ENCODE measurements at places on chromosomes 16 and 17.

DNA sequence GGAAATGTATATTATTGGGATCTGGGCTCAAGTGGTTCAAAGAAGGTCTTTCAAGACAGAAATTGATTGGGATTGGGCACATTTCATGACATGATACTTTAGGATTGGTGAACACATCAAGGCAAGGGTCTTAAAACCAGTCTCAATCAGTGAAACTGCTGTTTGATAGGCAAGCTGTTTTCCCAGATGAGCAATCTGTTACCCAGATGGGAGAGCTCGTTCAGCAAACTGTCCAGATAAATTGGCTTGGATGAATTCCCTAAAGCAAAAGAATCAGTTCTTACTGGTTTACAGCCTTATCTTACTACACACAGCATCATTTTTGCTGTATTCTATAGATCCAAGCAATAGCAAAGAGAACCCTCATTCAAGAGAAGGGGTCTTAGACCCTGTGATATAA, 31.0 kb upstream of the CNEP1R1 start:
- DNase-seq, result no peak

DNA sequence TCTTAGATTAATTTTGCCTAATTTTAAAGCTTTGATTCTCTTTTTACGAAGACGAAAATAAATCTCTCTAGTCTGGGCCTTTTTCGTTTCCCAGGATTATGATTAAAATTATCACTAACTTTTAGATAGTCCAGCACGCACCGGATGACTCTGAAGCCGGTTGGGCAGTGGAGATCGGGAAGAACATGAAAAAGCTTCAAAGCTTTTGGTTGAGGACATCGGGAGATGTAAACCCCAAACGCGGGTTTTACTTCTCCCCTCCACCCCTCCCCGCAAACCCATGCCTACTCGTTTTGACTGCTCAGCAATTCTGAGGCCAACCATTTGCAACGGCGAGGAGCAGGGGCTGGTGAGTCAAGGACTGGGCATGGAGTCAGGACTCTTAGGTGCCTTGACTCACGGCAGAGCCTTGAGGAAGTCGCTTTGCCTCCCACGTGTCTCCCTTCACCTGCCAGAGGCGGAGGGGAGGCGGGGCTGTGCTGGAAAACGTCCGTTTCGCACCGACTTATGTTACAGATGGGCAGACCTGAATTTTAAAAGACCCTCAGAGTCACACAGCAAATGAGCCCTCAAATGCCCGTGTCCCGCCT, 989 bp upstream of the DUSP14 start:
- peak; percentile 64 for DNase-seq

DNA sequence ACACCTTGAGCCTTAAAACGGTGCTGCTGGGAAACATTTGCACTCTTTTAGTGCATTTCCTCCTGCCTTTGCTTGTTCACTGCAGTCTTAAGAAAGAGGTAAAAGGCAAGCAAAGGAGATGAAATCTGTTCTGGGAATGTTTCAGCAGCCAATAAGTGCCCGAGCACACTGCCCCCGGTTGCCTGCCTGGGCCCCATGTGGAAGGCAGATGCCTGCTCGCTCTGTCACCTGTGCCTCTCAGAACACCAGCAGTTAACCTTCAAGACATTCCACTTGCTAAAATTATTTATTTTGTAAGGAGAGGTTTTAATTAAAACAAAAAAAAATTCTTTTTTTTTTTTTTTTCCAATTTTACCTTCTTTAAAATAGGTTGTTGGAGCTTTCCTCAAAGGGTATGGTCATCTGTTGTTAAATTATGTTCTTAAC, 4.4 kb downstream of the SOX9 start:
- DNase-seq, result no peak

DNA sequence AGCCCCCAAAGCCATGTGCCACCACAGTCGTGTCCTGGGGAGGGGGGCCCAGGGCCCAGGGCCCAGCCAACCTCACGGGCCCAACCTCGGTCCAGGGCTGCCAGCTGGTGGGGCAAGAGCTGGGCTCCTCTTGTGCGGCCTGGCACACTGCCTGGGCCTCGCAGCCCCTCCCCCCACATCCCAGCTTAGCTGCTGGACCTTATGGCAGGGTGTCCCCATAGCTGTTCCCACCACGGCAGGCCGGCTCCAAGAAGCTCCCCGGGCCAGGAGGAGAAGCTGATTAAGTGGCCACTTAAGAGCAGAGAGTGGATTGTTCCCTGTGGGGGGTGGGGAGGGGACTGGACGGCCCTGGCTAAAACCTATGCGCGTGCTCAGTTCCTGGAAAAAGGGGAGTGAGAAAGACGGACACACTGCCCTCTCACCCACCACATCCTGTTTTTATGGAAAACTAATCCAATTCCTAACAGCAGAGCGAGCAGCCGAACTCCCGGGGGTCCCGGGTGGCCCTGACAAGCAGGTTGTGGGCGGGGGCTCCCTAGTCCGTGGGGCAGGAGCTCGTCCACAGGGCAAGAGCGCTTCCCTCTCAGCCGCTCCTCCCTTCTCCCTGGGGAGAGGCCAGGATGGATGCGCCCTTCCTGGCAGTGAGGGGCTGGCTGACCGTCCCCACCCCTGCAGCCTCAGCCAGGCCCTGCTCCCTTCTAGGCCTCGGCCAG, 16.8 kb downstream of the PIEZO1 start:
- DNase-seq, result no peak

- DNase-seq, result peak; percentile 41
Observed at GRCh38 chr16:54193665-54194333, 92.8 kb downstream of the IRX3 start.

- DNase-seq, result no peak
Observed at GRCh38 chr16:50390914-50391716, 22.3 kb upstream of the BRD7 start.

DNA sequence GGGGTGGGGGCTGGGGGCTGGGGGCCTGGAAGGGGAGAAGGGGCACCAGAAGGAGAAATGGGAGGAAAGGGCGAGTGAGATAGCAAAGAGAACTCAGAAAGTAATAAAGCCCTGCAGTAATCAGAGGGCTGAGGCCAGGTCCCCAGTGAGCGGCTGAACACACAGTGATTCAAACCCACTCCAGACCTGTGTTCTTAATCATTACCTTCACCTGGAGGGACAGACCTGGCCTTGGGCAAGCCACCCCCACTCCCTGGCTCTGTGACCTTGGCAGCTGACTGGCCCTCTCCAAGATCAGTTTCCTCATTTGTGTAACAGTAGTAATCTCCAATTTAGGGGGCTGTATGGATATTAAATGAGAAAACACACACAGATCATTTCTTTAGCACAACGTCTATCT, 150.4 kb downstream of the WWOX start:
- DNase-seq, result no peak

DNA sequence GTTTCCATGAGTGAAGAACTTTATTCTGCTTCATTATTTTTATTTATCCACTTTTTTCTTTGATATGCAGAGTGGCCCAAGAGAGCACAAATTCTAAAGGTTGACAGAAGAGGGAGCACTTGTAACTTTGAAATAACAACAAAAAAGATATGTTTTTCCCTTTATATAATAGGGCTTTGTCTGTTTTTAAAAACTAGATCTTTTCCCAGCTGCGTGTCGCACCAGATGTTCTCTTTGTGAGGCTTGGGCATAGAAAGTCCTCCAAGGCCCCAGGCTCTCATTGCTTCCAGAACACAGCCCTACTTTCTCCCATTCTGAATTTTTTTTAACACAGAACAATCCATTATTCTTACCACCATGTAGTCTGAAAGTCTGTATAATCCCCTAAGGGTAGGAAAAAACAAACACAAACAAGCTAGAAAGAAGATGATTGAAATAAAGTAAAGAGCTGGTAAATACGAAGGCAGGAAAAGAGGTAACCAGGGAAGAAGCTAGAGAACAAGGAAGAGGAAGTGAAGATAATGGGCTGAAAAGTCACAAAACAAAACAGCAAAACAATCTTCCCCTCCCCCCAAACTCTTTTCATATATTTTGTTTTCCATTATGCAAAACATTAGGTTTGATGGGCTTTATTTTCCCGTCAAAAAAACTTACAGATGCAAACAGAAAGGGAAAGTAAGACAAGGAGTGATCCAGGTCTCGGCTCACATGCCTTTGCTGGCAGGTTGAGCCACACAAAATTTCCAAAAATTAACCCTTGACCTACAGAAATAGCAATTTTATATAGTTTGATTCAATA, 160.4 kb downstream of the ABCA8 start:
- peak; percentile 35 for DNase-seq

DNA sequence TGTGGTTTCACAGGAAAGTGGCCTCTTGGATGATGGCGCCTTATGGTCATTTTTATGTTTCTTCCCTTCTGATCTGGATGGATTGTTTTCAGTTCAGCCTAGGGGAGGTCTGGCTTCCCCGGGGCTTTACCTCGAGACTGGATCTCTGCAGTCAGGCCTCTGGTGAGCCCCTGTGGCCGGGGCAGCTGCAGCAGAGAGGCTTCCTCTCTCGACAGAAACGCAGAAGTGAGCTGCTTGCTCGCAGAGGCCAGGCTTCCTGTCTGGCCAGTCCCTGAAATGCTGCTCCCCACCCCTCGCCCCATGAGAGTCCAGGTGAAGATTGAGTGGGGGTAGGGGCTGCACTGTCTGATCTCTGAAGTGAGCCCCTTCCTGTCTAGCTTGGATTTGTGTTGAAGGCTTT, 44.0 kb downstream of the PLCG2 start:
- DNase-seq, result peak; percentile 91

- DNase-seq, result no peak
Observed at GRCh38 chr17:16131593-16131992, 83.7 kb downstream of the NCOR1 start.

GRCh38 chr16:537415-538335, 10.2 kb downstream of the CAPN15 start:
- no peak for DNase-seq

GRCh38 chr16:73091174-73091573, 43.2 kb upstream of the ZFHX3 start:
- no peak for DNase-seq

DNA sequence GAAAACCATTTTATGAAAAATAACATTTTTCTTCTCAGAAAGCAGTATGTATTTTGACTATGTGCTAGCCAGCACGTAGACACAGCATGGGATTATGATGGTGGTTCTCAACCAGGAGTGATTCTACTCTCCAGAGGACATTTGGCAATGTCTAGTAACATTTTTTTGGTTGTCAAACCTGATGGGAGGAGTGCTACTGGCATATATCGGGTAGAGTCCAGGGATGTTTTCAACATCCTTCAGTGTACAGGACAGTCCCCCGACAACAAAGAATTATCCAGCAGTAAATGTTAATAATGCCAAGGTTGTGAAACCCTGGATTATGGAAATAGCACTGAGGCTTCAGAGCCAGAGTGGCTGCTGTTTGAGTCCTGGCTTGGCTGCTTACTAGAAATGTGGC, 27.7 kb downstream of the AP2B1 start:
- no peak for DNase-seq

DNA sequence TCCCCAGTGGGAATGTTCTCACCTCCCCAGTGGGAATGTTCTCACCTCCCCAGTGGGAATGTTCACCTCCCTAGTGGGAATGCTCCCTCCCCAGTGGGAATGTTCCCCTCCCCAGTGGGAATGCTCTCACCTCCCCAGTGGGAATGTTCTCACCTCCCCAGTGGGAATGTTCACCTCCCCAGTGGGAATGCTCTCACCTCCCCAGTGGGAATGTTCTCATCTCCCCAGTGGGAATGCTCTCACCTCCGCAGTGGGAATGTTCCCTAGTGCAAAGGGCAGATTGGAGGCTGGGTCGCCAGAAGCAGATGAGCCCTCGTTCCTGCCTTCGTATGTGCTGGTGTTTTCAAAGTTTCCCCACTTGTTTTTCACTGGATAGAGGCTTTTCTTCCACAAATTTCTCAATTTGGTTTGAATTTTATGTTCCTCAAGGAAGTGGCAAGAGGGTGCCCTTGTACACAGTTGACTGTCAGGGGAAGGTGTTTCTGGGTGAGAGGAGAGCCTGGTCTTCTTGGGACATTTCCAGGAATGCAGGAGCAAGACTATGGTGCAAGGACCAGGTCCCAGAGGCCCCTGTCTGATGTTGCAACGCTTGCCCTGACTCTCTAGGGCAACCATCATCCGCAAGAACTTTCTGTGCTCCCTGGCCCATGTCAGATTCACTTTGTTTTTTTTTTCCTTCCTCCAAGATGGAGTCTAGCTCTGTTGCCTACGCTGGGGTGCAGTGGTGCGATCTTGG, 34.0 kb downstream of the TRARG1 start:
- DNase-seq, result no peak

GRCh38 chr17:19017401-19017800, 12.8 kb upstream of the FAM83G start:
- no peak for DNase-seq

- DNase-seq, result no peak
Observed at GRCh38 chr16:72723781-72724180, 324.1 kb downstream of the ZFHX3 start.

GRCh38 chr16:50469121-50469743, 79.0 kb upstream of the NKD1 start:
- DNase-seq, result no peak

DNA sequence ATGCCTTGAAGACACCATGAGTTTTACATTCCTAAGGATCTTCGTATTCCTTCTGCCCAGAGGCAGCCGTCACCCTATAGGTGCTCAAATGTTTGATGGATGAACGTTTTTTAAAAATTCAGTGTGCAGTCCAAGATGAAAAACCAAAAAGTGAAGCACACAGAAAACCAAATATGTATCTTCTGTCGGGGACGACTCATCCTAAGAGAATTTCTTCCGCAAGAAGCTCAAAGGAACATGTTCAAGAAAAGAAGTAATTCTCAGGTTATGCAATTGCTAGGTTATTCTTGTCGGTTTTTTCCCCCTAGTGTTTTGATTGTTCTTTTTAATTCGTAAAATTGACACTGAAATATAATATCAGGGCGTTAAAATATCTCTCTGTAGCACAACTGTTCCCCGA, 1.4 kb downstream of the CENPV start:
- no peak for DNase-seq

DNA sequence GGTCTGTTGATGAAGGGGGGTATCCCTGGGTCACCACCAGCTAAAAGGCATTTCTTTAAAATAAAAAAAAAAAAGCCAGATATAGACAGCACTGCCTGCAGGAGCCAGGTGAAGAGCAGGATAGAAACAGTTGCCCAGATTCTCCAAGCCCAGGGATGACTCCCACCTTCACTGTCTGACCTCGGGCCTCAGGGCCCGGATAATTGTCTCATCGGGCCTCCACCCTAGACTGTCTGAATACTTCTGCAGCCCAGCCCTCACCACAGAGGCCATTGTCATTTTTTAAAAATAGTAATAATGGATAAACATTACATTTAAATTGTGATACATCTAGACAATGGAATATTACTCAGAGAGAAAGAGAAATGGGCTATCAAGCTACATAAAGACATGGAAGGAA, 92.8 kb upstream of the TNRC6C start:
- DNase-seq, result no peak

DNA sequence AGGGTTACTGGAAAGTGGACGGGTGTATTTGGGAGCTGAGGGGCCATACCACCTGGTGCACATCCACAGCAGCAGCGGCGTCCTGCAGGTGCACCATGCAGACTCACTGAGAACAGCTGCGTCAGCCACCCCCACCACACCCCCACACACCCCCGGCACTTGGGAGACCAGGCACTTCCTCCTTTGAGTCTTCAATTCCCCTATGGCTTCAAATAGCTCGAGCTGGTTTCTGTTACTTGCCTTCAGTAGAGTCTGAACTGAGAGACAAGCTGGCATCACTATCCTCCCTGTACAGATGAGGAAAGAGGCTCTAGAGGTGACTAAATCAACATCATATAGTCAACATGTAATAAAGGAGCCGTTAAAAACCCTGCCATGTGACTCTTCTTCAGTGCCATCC, 15.4 kb downstream of the CUEDC1 start:
- DNase-seq, result peak; percentile 95

GRCh38 chr17:58352596-58353388, 791 bp upstream of the SUPT4H1 start:
- peak; percentile 67 for DNase-seq

All from OCI-LY7 (cell line).